Right hindlimb (tissue), 1 donor: ENCODE measurements at places on chromosomes 5 and 9.
A peak's percentile ranks its signal among the peaks of the same experiment; 100 is the strongest.

DNA sequence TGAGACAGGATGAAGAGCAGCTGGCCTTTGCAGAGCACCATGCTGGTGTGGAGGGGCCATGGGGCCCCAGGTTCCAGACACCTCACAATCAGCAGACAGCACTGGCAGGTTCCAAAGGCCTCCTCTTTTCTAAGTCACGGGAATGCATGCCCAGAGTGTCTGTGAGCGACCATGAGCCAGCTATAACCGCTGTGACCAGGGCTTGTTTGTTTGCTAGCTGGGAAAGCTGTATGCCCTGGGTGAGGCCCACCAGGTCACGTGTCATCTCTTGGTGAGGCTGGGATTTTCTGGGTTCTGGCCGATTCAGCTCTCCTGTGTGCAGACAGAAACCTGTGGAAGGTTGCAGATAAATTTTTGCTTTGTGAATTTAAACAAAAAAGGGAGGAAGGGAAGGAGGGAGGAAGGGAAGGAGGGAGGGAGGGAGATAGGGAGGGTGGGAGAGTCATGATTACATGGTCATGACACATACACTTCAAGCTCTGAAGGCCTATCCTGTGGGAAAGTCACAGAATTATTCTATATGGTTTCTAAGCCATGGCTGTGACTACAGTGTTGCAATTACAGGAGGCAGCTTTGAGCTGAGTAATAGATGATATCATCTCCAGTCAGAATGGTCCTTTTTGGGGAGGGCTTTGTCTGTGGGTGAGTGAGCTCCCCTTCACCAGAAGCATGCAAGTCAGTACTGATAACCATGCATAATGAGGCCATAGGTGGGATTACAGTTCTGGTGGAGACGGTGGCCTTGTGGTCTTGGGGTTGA is 37.2 kb downstream of the PAPPA start:
- no peak for DNase-seq

DNA sequence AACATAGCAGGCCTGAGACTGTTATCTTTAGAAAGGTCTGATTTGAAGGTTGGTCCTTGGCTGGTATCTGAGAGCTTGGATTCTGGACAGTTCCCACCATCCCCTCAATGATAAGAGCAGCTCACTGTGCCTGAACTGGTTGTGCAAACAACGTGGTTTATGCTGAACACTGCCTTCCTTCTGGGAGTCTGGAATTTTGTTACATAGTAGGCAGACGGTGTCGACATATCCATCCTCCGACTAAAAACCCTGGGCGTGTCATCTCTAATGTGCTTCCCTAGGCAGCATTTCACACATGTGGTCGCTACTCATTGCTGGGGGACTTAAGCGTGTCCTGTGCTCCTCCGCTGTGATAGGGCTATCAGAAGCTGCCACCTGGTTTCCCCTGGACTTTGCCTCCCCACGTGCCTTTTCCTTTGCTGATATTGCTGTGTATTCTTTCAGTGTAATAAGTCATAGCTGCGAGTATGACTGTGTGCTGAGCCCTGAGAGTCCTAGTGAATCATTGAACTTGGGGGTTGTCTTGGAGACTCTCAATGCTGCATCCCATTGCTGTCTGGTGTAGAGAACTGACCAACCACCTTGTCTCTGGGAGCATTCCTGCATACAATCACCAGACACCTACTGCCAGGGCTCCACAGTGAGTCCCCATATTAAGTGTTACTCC is 119.1 kb upstream of the TBC1D2 start:
- no peak for DNase-seq

DNA sequence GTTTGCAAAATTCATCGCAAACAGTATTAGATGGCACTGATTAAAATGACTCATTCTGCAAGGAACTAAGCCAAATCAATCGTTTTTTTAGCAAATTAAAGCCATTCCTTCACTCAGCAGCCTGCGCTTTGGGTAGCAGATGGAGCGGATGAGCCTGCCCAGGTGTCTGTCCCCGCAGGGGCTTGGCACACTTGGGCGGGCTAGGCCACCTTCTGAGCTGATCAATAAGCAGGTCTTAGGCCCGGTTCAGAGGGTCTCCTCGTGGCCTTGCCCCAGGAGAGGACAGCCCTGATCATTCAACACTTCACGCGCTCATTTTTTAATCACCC is 78.0 kb upstream of the FCN1 start:
- DNase-seq, result peak; percentile 7

DNA sequence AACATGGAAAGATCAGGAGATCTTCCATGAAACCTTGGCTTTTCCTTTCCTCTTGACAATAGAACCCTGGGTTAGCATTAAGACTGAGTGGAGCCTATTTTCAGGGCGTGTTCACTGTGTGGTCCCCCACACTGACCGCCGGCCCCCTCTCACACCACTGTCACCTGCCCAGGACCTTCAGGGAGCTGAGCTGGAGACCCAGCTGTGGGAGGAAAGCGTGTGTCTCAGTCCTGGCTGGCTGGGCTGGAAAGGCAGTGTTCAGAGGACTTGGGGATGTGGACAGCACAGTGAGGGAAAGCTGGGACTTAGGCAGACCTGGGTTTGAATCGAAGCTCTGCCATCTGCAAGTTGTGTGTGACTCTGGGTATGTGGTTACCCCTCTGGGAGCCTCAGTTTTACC is 268.1 kb downstream of the NSG2 start:
- no peak for DNase-seq

GRCh38 chr9:129336601-129337331 is 158.7 kb upstream of the IER5L start:
- peak; percentile 88 for DNase-seq

GRCh38 chr9:36136894-36137391 is 410 bp downstream of the GLIPR2 start:
- peak; percentile 61 for DNase-seq

- no peak for DNase-seq
These were observed 34.9 kb upstream of the ATP6V1G1 start for GRCh38 chr9:114552706-114553105.

- DNase-seq, result no peak
These were observed 157.0 kb upstream of the RASEF start for GRCh38 chr9:83219924-83220438.

DNA sequence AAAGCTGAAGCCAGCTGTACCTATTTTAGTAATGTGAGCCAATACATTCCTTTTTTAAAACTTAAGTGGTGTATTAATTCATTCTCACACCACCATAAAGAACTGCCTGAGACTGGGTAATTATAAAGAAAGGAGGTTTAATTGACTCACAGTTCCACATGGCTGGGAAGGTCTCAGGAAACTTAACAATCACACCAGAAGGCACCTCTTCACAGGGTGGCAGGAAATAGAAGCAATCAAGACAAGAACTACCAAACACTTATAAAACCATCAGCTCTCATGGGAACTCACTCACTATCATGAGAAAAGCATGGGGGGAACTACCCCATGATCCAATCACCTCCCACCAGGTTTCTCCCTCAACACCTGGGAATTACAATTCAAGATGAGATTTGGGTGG is 21.0 kb downstream of the ESM1 start:
- DNase-seq, result no peak

DNA sequence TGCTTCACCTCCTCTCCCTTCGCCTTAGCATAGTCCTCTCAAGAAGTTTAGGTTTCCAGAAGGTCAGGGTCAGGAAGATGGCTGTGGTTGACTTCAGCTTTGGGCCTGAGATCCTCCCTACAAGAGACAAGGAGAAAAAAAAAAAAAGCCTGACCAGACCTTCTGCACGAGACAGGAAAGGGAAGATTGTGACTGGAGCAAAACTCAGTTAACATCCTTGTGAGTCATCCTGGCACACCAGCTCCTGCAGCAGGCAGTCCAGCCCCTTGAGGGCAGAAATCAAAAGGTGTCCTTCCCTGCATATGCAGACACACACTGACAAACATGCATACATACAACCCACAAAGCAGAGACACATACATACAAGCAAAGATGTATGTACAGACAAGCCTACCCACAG is 18.0 kb upstream of the ENHO start:
- no peak for DNase-seq

DNA sequence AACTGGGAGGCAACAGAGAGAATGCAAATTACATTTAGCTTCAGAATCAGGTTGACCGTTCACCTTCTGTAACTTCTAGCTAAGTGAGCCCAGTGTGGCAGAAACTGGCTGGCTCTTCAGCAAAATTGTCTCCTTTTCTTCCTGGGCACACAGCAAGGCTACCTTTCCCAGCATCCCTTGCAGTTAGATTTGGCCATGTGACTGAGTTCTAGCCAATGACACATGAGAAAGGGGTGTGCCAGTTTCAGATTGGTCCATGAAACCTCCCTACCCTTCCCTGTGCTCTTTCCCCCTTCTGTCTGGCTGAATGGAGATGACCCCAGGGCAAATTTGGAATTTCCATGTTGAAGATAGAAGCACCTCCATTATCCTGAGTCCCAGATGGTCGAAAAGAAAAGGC is 72.5 kb upstream of the SMIM23 start:
- DNase-seq, result no peak

GRCh38 chr5:61673007-61673735 is 341.1 kb downstream of the ZSWIM6 start:
- DNase-seq, result peak; percentile 34

DNA sequence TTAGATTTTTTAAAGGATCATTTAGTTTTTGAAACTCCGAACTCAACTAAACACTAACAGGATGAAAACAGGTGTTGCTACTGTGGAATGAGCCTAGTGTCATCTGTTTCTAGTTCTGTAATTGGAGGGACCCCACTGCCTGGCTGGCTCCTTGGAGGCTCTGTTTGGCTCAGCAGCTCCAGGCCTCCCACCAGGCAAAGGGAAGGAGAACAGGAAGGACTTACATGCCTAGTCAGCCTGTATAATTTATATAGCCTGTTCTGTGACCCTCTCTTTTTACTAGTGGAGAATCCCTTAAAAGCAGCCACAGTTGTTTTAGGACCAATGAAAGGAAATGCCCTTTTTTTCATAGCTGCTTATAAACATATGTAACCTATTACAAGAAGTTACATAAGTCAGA is 21.1 kb upstream of the C5orf24 start:
- no peak for DNase-seq

DNA sequence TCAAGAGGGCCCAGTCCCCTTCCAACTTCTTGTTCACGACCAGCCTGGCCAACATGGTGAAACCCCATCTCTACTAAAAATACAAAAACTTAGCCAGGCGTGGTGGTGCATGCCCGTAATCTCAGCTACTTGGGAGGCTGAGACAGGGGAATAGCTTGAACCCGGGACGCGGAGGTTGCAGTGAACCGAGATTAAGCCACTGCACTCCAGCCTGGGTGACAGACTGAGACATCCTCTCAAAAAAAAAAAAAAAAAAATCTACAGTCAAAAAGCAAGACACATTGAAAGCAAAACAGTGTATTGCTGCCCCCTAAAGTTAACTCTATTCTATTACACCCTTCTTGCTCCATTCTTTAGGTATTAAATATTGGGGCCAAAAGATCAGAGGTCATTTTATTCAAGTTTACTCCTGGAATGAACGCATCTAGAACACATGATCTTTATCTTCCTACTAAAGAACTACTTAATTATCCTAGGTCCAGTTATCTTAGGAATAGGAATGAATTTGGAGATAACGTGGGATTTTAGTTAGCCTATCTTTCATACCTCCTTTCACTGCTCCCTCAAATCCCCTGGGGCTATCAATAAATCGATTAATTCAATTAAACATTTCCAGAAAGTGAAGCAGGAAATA is 2.4 kb downstream of the ATG12 start:
- no peak for DNase-seq

DNA sequence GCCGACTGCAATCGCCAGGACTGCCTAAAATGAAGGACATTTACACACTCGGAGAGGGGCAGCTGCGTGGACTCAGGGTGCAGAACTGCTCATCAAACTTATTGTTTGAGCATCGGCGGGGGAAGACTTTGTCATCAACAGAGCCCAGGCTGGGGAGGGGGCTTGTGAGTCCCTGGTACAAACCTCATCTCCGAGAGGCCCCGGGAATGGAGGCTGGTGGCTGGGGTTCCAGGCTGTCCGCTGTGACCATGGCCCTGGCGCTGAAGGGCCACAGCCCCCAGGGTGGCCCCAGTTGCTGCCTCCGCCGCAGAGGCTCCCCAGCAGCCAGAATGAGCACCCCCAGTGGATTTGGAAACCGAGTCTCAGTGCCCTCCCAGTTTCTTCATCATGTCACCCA is 46.1 kb upstream of the RNU6ATAC start:
- no peak for DNase-seq

DNA sequence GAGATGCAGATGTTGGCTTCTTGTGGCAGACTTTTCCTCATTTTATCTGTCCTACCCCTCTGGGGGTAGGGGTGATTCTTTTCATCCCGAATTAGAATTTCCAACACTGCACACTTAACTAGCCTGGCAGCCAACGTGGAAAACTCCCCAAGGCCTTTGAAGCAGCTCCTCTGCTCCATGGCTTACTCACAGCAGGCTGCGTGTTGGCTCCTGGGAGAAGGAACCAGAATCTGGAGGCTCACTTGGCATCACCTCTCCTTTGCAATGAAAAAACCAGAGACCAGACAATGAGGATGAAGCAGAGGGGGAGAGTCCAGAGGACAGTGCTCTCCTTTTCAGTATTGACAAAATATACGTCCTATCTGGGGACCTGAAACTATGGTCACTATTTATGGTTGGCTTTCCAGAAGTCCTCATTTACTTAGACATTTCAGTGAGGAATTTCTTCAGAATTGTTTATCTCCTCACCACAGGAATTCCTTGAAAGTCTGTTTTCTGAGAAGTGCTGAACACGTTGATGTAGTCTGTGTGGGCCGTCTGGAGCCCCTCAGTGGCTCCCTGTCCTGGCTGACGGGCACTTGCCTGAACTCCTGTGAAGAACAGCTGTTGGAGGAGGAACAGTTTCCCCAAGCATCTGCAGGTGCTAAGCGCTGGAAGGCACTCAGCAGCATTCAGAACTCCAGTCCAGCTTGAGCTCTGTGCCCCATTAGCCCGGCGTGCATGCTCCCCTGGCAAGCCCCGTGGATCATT is 231.3 kb downstream of the RFK start:
- peak; percentile 72 for DNase-seq

GRCh38 chr9:13878241-13878711 is 435.7 kb downstream of the NFIB start:
- DNase-seq, result no peak
